Upper lobe of right lung (tissue), 1 donor: ENCODE measurements at places on chromosomes 5 and 9. TPM values are rescaled to one million over a fixed set of nuclear protein-coding genes. Genes with fewer than 3 reads are reported as not detected.

GRCh38 chr5:5695266-5695665 is 272.8 kb downstream of the ICE1 start:
- no peak for DNase-seq

DNA sequence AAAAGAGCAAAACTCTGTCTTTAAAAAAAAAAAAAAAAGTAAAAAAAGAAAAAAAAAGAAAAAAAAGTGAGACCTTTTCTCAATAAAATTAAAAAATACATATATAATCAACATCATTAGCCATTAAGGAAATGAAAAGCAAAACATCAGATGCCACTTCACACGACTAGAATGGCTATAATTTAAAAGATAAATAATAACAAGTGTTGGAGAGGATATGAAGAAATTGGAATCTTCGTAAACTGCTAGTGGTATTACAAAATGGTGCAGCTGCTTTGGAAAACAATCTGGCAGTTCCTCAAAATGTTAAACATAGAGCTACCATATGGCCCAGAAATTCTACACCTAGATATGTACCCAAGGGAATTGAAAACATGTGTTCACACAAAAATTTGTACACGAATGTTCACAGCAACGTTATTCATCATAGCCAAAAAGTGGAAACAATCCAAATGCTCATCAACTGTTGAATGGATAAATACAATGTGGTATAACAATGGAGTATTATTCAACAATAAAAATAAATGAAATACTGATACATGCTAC is 45.3 kb upstream of the SIL1 start:
- DNase-seq, result no peak

GRCh38 chr5:157607371-157608161 is 32.0 kb upstream of the ADAM19 start:
- no peak for DNase-seq

DNA sequence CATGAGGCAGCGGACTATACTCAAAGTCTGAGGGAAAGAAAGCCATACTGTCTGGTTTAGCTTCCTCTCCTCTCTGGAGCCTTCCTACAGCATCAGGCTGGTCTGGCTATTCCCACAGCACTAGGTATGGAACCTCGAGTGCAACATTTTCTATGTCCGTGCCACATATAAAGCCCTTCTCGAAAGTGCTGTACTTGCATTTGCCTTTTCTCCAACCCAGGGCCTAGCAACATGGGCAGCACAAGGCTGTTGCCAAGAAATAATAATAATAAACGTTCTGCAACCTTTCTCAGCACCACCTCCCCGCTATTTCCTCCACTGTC is 804 bp downstream of the MED10 start:
- no peak for DNase-seq

Gene PTPRD
- 30.8 TPM for total RNA-seq
